ENCODE measurements at places on chromosomes 11 and 22.

GRCh38 chr11:116804001-116804400 is 12.3 kb upstream of the APOA5 start:
- DNase-seq = no peak

- DNase-seq = no peak
These were observed 17.1 kb upstream of the MOB2 start for GRCh38 chr11:1503708-1504104.

- no peak for DNase-seq
These were observed 7.3 kb downstream of the GRAP2 start for GRCh38 chr22:39908136-39908535.

- no peak for DNase-seq
These were observed 21.4 kb upstream of the RASL10A start for GRCh38 chr22:29336751-29337490.

GRCh38 chr22:29635734-29636357 is 32.4 kb downstream of the NF2 start:
- peak; percentile 57 for DNase-seq

DNA sequence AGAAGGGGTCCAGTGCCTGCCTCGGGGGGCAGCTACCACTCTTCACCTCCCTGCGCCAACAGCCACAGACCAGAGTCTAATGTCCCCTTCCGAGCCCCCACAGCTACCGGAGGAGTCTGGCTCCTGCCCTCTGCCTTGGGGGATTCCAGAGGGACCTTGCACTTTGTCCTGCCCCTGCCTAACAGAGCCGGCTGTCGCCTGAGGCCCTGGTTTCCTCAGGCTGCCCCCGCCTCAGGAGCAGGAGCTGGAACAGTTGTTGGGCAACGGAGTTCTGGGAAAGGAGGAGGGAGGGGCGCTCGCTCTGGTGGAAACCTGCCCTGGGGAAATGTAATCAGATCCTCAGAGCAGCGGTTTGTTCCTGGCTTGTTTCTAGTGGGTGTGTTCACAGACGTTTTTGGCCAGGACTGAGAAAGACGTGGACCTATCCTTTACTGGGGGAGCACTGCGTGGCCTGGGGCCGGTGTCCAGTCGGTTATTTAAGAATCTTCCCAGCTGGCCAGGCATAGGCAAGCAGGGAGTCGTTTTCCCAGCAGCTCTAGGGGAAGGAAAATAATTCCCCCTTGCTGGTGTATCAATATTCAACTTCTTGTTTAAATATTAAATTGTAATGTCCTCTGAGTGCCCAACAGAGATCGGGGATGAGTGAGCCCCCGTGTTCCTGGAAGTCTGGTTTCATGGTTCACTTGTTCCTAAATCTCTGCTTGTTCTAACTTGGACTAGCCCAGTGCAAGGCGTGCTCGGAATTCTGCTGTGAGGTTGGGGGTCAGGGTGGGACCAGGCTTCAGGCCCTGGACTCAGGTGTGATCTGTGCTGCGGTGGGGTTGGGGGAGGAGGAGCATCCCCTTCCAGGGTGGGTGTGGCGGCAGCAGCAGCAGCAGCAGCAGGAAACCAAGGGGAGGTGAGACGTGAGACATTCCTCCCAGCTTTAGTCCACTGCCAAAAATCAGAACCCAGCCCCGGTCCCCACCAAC is 32.1 kb downstream of the A4GALT start:
- DNase-seq = no peak

- DNase-seq = no peak
These were observed 613 bp upstream of the GSC2 start for GRCh38 chr22:19150482-19151328.

GRCh38 chr22:17804331-17805080 is 30.2 kb upstream of the BID start:
- DNase-seq = no peak

DNA sequence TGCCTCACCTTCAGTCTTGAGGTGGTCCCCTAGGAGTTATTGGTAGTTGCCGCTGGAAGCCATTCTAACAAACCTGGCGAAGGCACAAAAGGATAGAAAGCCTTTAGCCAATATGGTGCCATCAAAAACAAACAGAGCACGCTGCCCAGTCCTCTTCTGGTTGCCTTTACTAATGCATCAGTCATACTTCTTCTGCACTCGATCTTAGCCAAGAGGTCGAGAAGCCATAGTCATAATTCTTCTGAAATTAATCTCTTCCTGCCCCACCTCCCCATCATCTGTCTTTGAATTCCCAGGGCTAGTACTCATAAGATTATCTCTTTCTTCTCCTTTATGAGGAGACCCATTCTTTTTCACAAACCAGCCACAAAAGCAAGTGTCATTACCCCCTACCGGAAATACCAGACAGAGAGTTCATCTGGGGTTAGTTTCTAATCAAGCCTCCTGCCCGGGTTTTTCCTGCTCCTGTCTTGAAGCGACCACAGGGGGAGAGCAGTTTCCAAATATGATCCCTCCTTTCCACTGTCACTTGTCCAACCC is 21.4 kb upstream of the EHF start:
- peak; percentile 86 for DNase-seq

- DNase-seq = peak; percentile 48
These were observed 281.6 kb downstream of the TBC1D22A start for GRCh38 chr22:47043835-47044721.

GRCh38 chr11:67548555-67549110 is 25.4 kb upstream of the CABP2 start:
- no peak for DNase-seq

GRCh38 chr22:50717709-50718351 is 20.2 kb upstream of the ACR start:
- no peak for DNase-seq

DNA sequence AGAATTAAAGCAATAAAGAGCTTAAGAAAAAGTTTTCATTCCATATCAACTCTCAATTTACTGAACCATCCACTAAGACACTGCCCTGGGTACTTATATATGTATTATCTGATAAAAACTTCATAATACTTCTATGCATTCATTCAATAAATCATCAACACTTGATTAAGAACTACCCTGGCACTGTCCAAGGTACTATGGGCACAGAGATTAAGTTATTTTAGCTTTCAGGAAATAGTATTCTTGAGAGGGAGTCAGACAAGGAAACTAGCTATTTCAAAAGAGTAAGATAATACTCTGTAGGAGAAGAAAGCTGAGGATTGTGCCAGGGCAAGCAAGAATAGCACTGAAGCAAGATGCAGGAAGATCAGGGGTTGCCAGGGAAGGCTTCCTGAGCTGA is 640.8 kb downstream of the FAM181B start:
- no peak for DNase-seq

DNA sequence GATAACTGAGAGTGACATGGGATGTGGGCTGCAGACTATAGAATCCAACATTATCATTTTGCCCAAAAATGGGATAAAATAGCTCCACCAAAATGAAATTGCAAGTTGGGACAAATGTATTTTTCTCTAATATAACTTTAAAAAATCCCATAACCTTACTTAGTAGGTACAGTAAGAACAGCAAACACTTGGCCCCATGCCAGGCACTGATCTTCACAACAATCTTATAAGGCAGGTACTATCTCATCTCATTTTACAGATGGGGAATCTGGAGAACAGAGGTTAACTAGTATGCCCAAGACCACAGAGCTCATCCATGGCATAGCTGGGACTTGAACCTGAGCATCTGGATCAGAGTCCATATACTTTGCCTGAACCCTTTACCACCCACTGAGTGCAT is 13.5 kb upstream of the ARHGEF17 start:
- no peak for DNase-seq

GRCh38 chr11:2268729-2269600 is 1.4 kb downstream of the ASCL2 start:
- no peak for DNase-seq

DNA sequence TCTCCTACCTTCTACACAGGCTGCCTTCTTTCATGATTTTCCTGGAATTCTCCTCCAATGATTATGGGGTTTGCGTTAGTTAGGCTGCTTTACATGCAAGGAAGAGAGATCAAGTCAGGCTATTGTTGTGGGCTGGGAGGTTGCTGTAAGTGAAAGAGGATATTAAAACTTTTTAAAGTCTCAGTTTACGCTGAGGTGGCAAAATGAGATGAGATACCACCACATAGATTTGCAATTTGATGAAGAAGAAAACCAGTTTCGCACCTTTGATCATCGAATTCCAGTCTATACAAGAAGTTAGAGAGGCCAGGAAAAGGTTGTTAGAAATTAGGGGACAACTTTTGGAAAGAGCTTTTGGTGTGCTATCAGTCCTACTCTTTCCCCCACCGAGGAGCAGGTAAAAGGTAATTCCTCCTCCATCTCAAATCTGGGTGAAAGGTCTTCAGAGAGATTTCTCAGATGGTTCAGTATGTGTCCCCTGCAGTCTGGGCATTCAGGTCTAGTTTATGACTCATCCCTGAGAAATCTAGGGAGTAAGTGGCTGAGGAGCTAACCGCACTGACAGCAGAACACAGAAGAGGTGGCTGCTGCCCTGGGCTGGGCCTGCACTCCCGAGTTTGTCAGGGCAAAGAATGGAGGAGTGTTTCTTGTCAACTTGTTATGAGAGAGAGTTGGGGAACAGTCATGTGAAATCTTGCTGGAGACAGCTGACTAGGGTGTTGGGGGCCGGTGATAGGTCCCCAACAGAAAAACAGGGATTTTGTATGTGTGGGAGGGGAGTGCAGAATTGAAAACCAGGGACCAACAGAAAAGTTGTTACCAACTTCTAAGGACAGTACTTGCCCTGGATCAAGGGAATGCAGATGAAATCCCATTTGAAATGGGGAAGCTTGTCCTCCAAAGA is 34.7 kb downstream of the CCDC83 start:
- no peak for DNase-seq

DNA sequence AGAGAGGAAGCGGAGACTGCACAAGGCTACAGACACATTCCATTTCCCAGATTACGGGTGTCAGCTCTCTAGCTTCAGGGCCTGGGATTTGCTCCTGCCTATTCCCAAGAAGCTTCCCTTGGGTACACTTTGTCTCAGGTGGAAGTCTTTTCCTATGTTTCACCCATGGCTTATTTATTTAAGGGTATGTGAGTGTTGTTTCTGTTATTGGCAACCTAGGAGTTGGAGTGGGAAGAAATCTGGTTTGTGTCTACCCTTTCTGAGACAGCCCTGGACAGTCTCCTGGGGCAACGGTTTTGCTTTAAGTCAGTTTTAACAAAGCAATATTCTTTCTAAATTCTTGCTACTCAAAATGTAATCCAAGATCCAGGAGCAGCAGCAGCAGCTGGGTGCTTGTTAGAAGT is 127.0 kb downstream of the MICAL2 start:
- no peak for DNase-seq

DNA sequence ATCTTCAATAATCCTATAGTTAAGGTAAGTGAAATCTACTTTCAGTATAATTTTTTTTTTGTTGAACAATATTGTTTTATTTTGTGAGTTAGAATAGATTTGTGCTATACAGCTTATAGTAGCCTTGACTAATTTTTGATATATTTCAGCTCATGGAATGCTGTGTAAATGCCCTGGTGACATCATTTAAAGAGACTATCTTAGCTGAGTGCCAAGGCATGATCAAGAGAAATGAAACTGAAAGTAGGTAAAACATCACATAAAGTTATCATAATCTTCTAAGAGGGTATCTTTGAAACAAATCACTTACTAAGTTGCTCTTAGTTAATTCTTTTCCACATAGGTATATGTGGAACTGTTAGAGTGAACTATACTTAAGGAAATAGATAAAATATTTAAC is 51.4 kb upstream of the ACAT1 start:
- DNase-seq = no peak

GRCh38 chr22:31635638-31636306 is 26.2 kb downstream of the PISD start:
- no peak for DNase-seq

GRCh38 chr11:63831326-63831725 is 7.6 kb upstream of the MARK2 start:
- DNase-seq = no peak

- DNase-seq = no peak
These were observed 5.0 kb upstream of the MCHR1 start for GRCh38 chr22:40674274-40674673.

DNA sequence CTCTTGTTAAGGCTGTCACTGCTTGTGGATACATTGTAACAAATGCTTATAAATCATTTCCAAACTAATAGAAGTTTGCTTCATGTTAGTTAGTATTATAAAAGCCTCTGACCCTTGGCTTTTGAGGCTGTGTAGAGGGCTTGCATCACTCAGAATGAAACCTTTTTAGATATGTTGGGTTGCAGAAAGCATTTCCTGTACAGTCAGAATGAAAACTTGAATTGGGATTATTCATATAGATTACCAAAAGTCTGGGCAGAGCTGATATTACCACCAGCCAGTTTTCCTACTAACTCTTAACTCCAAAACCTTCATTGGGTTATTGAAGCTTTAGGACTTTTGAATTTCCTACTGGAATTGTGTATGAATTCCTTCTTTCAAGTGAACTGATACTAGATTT is 12.0 kb downstream of the KMT2A start:
- DNase-seq = no peak

DNA sequence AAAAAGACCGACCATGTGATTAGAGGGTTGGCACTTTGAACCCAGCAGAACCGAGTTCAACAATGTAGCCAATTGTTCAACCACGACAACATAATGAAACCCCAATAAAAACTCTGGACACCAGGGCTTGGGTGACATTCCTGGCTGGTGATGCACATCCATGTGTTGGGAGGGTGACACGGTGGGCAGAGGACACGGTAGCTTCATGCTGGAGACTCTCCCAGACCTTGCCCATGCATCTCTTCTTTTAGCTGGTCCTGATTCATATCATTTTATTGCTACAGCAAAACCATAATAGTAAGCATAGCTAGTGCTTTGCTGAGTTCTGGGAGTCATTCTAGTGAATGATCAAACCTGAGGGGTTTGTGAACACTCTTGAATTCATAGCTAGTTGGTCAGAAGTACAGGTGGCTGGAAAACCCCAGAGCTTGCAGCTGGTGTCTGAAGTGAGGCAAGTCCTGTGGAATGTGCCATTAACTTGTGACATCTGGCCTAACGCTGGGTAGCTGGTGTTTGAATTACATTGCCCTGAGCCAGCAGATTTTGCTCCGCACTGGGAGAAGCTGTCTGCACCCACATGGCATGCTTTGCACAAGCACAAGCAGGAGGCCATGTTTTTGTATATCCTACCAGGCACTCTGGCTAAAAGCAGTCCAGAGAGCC is 14.0 kb downstream of the RPUSD4 start:
- no peak for DNase-seq

GRCh38 chr11:104327861-104328511 is 164.0 kb upstream of the PDGFD start:
- no peak for DNase-seq

GRCh38 chr11:26087120-26087935 is 244.6 kb upstream of the ANO3 start:
- DNase-seq = no peak

DNA sequence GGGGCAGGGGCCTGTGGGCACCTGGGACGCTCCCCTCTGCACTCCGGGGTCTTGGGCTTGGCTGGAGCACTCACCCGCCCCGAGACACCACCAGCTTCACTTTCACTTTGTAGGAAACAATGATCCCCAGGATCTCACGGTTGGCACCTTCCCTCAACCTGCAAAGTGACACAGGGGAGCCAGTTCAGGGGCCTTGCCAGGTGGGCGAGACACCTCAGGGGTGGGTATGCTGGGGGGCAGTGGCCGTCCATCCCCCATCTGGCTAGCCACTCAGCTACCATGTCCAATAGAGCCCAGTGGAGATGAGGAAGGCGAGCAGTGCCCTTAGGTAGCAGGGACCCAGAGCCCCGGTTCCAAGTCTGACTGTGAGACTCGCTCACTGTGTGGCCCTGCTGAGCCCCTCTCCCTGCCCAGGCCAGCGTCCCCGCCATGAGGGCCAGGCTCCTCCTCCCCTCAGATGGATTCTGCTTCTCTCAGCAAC is 32.3 kb downstream of the TPBGL start:
- DNase-seq = no peak
